ENCODE measurements at places on chromosomes 7 and 10.

DNA sequence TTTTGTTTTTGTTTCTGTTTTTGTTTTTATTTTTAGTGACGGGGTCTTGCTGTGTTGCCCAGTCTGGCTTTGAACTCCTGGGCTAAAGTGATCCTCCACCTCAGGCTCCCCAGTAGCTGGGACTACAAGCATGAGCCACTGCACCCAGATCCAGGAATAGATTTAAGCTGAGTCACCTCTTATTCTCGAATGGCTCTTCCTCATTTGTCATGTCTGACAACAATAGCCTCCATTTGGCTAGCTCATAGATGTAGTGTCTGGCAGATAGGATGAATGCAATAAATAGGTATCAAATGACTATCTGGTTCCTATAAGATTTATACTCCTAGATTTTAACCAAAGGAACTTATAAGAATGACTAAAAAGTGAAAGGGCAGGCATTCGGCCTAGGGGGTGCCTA is 172.9 kb downstream of the TMEM26 start:
- no peak for DNase-seq

DNA sequence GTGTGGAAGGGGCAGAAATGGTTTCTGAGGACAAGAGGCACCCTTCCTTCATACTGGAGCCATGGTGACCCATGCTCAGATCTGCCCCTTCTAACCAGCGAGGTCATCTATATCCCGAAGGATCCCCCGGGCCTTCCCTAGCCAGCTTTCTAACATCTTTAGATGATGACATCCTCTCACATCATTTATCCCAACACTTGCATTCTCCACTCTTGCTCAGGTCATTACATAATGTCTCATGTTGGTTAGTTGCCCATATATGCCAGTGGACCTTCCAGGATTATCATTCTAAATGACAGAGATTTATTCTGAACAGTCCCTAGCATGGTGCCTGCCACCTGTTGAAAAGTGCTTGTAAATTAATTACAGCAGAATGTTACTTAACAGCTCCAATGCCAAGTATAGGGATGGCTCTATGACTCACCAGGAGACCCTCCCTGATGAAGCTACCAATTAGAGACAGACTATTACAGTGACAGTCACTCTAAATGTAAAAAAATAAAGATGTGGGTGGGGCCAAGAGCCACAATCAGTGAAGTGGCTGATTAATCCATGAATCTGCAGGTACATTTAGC is 22.6 kb upstream of the ABLIM1 start:
- no peak for DNase-seq

- DNase-seq: peak; percentile 90
These were observed 33.2 kb downstream of the WBP1L start for GRCh38 chr10:102776779-102777456.

- DNase-seq: no peak
These were observed 179.1 kb downstream of the RPS24 start for GRCh38 chr10:78212786-78213175.

DNA sequence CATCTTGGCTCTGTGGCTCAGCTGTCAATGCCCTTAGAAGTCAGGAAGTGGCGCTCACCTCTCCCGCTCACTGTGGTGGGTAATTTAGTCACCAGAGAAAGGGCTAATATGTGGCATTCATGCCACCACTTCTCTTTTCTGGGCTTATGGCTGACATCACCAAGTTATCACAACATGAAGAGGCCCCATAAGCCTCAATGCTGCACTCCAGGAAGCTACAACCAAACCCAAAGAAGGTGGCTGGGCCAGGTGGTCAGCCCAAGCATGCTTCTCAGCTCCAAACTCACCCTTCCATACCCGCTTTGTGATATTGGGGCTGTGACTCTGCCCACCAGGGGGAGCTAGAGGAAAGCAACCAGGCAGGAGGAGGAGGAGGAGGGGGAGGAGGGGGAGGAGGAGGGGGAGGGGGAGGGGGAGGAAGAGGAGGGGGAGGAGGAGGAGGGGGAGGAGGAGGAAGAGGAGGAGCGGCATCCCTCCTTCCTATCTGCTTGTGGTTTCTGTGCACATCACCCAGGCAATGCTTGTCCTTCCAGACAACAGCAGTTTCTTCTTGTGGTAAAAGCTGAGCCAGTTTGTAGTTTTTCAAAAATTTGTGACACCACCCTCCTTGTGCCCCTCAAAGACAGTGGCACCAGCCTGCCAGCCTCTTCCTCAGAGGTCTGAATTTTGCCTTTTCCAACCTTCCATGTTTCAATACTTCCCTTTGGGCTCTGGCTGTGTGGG is 42.1 kb downstream of the CYP26A1 start:
- no peak for DNase-seq

GRCh38 chr7:2807845-2808772 is 36.0 kb downstream of the GNA12 start:
- DNase-seq: no peak

DNA sequence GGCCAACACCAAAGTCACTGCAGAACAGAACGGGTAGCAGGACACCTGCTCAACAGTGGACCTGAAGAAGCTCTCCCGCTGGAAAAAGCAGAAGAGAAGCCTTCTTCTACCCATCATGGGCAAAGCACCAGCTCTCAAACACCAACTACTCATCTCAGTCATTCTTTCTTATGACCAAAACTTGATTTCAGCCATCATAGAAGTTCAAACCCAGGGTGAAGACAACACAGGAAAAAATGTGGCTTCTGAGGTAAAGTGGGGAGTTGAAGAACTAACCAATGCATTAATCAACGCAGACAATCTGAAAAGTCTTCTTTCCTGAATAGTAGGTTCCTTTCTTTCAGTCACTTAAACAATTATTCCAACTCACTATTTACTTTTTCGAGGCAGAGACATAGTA is 83.3 kb downstream of the ELMO1 start:
- no peak for DNase-seq

DNA sequence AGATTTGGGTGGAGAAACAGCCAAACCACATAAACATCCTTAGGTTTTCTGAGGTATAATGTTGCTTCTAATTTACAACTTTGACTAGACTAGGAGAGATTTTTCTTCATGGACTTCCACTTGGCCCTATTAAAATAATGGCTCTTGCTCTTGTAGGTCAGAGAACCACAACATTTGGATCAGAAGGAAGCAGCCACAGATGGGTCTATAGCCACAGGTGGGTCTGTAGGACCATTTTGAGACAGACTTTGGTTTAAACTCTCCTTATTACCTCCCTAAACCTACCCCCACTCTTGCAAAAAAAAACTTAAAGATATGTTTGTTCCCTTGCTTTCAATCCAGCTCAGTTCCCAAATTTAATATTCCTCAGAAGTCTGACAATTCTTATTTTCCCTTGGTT is 1260.8 kb downstream of the GATA3 start:
- no peak for DNase-seq

- DNase-seq: no peak
These were observed 17.3 kb downstream of the OPALIN start for GRCh38 chr10:96341219-96342182.

- peak; percentile 93 for DNase-seq
These were observed 12.2 kb upstream of the PDK4 start for GRCh38 chr7:95608359-95609173.

DNA sequence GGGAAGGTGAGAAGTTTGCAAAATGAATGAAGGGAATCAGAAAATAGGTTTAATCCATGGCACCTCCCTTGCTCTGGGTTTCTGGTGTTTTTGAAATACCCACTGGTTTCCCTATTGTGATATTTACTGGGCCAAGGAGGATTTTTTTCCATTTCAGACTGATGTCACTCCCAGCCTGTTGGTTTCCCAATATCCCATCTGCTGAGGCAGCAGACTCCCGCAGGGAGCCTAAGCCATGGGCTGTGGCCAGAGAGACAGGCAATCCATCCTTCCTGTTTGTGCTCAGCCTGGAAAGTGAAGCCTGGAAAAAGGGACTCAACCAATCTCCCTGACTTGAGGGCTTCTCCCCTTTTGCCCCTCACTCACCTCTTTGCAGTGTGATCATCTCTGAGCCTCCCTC is 22.8 kb downstream of the FAM107B start:
- no peak for DNase-seq

DNA sequence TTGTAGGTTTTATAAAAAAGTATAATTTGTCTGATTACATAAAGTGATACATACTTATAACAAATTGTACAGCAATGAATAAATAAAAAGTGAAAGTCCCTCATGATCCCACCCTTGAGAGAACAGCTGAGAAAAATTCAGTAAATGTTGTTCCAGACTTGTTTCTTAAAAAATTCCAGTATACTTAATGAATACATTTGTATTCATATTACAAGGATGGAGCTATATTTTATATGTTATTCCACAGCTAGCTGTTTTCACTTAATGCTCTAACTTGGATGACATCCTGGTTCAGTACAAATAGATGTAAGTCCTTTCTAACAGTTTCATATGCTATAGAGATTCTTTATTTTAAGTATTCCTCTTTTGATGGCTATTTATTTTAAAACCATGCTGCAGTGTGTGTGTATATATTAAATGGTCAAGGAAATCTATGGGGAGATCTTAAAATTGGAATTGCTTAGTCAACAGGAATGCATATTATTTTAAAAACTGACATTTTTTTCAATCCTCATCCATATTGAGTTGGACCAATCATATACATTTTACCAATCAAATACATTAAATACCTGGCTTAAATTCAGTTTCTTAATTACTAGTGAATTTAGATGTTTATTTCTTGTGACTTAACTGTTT is 8.9 kb downstream of the STAMBPL1 start:
- DNase-seq: no peak

GRCh38 chr7:40072268-40072667 is 62.2 kb downstream of the MPLKIP start:
- no peak for DNase-seq

- DNase-seq: no peak
These were observed 77.6 kb downstream of the VTI1A start for GRCh38 chr10:112524641-112525040.

- DNase-seq: no peak
These were observed 777.5 kb upstream of the POM121L12 start for GRCh38 chr7:52257890-52258289.

- DNase-seq: no peak
These were observed 31.5 kb upstream of the PRF1 start for GRCh38 chr10:70634011-70634410.

DNA sequence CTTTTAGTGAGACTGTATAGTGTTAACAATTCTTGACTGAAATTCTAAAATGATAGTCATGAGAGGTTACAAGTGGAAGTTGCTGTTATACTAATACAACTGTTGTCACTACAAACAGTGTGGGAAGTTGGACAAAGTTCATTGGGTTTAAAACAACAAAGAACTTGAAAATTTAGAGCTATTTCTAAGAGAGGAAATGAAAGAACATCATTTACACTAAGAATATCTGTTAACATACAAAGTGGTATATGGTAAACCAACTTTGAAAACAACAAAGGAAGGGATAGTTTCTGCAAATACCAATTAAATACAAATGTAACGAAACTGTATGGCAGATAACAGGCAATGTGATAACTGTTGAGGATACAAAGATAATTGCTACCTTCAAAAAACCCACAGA is 11.6 kb downstream of the MTPN start:
- DNase-seq: no peak

DNA sequence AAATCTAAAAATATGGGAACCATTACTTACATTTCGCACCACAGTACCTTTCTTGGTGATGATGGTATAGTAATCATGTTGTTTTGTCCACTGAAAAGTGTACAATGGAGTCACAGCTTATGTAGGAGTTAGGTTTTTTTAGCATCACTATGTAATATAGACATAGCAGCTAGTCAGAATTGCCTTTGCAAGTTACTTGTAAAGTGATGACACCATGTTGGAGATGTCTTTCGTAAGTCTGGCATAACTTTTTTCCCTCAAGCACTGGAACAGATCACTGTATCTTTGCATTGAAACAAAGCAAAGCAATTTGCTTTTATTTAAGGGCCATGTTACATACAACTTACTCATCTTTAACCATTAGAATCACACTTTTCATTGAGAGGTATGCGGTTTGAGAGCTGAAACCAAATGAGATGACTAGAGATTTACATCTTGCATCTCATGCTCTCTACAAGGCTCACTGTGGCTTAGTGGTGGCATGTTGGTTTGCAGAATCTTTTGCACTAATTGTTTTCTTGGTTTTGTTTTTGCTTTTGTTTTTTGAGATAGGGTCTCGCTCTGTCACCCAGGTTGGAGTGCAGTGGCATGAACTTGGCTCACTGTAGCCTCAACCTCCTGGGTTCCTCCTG is 18.3 kb downstream of the UBN2 start:
- no peak for DNase-seq

GRCh38 chr10:23343591-23344240 is 881 bp downstream of the C10orf67 start:
- DNase-seq: peak; percentile 74

- no peak for DNase-seq
These were observed 37.6 kb upstream of the PDCD4 start for GRCh38 chr10:110833941-110834628.

- DNase-seq: peak; percentile 25
These were observed 21.4 kb upstream of the OPN4 start for GRCh38 chr10:86632951-86633350.

DNA sequence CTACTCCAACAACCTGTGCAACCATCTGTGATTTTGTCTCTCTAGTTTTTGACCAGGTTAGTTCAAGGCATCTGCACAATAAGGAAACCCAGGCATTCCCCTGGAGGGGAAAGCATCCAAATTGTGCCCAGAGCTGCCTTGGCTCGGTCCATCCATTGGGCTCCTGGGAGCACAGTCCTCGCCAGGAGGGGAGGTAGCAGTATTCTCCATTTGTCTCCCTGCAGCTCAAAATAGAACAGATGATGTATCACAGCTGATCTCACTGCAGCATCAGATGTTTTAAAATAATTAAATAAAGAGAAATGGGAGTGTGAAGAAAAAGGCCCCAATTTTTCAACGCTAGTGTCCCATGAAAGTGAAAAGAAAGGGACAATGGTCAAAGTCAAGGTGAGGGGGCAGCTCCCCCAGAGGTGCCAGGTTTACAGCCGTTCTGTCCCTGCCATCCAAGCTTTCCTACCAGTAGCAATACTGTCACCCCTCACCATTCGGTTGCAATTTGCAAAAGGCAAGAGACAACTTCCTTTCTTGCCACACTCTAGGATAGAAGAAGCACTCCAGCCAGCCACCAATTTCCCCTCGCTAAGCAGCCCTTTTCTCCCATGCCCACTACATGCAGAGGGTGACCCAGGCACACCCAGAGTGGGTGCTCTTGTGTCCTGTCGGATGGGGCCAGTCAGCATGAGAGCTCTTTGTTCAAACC is 43.7 kb downstream of the KCNMA1 start:
- DNase-seq: no peak

GRCh38 chr7:29453021-29453420 is 110.6 kb upstream of the PRR15 start:
- no peak for DNase-seq

GRCh38 chr10:132550366-132551092 is 12.9 kb downstream of the INPP5A start:
- no peak for DNase-seq

GRCh38 chr7:147182874-147183273 is 1066.3 kb downstream of the CNTNAP2 start:
- no peak for DNase-seq

Data from left kidney (tissue), 8 donors.